ENCODE measurements at places on chromosomes 1 and 21.

DNA sequence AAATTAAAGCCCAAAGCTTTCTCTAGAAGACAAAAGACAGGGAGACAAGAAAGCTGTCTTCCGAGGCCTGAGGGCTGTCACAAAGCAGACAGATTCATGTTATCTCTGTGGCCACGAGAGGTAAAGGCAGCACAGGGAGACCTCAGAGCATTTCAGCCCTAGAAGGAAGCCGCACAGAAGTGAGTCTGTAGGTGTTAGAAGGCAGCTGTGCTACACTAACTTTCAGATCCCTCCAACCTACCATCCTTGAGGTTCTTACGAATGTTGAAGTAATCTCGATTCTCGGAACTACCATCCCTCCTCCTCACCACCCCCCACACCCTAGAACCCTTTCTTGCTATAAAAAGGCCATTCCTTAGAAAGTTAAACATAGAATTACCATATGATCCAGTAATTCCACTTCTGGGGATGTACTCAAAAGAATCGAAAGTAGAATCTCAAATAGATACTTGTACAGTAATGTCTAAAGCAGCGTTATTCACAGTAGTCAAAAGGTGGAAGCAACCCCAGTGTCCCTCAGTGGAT lies 21.5 kb upstream of the LYST start:
- DNase-seq, result no peak

- DNase-seq, result no peak
Measured at GRCh38 chr1:6815726-6816125, 30.5 kb downstream of the CAMTA1 start.

DNA sequence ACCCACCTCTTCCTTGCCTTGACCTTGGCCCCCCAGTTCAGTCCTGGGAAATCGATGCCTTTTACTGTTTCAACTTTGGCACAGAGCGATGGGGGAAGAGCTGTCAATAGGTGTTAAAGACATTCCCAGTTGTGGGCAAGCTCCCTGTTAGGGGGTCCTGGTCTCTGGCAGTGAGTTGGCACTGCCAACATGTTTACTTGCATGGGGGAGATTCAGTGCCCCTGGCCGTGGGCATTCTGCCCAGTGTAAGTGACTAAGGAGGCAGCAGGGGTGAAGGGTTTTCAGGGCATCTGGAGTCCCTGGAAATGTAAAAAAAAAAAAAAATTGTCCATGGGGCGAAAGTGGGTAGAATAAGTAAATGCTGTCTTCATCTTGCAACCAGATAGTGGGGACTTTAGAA lies 407.0 kb downstream of the PTPRU start:
- DNase-seq, result no peak

GRCh38 chr1:181768930-181769280 lies 285.6 kb downstream of the CACNA1E start:
- no peak for DNase-seq

DNA sequence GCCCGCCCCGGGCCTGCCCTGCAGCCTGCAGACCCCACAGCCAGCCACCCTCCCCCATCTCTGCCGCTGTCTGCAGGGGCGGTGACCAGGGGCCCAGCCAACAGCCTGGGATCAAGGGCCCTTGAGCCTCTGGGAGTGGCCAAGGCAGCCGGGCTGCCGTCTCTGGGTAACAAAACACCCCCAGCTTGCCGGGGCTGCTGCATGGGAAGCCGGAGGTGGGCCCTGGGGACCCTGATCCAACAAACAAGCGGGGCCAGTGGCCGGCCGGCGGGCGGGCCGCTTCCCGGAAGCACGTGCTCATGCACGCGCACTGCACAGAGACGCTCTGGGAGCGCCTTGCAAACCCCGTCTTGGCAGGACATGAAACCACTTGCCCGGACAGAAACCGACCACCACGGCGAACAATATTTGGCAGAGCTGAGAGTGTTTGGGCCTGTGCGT lies 13.2 kb downstream of the MEGF6 start:
- DNase-seq, result peak; percentile 40

- no peak for DNase-seq
Measured at GRCh38 chr21:16592381-16592780, 862.6 kb downstream of the USP25 start.

- DNase-seq, result no peak
Measured at GRCh38 chr21:41765973-41766882, 624 bp downstream of the RIPK4 start.

DNA sequence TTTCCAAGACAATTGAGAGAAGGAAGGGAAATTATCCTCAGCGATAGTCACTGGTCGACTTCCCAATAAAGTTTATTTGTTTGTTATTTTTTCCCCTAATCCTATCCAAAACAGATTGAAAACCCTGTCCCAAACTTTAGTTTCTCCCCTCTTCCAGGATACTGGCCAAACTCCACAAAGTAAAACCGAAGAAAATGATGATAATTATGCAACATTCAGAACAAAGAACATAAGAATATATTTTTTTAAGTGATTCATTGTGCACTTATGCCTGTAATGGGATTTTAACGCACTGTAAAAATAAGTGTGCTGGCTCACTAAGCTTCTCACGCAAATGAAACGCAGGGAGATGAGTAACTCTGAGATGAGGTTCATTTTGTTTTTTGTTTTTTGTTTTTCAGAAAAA lies 6.0 kb downstream of the GLIS1 start:
- peak; percentile 84 for DNase-seq

DNA sequence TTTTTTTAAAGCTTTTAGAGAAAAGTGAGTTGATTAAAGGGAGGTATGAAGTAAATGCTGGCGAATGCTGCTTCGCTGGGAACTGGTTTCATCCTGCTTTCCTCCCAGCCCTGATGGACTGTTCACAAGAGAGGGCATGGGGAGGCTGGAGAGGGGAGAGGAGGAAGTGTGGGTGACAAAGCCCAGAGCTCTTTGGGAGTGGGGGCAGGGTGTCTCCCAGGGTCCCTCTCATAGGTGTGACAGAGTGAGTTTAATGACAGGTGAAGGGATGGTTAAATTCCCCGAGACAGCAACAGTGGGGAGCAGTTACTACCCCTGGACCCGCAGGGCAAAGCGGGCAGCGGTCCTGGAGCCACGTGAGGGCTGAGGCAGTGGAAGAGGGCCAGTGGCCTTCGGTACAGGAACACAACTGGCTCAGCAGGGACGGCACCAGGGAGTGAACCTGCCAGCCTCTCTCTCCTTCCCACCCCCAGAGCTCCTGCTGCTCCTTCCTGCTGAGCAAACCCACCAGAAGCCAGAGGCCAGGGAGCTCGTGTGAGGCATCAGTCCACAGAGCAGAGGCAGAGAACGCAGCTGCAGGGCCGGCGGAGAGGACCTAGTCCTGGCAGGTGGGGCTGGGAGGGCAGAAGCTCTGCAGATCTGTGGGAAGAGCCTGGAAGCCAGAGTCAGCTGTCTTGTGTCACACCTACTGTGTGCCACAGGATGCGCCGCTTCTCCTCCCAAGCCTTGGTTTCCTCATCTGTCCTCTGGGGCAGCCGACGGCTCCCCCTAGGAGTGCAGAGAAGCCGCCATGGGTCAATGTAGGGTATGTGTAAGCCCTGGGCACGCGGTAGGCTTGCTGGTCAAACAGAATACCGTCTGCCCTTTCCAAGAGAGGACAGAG lies 20.9 kb upstream of the LRP8 start:
- no peak for DNase-seq

DNA sequence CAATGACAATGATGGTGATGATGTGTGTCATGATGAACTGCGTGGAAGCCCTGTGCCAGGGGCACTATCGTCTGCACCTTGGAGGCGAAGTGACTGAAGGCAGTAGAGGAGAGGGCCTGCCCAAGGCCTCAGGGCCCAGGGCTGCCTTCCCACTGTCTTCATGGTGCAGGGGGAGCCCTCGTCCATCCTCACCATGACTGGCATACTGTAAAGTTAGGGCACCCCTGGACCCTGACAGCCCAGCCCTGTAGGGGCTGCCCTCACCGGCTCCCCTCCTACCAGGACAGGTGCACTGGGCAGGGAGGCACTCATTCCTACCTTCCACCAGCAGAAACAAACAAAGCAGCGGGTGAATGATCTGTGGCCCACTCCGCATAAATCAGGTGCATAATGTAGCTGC lies 156.9 kb upstream of the C1orf174 start:
- no peak for DNase-seq

DNA sequence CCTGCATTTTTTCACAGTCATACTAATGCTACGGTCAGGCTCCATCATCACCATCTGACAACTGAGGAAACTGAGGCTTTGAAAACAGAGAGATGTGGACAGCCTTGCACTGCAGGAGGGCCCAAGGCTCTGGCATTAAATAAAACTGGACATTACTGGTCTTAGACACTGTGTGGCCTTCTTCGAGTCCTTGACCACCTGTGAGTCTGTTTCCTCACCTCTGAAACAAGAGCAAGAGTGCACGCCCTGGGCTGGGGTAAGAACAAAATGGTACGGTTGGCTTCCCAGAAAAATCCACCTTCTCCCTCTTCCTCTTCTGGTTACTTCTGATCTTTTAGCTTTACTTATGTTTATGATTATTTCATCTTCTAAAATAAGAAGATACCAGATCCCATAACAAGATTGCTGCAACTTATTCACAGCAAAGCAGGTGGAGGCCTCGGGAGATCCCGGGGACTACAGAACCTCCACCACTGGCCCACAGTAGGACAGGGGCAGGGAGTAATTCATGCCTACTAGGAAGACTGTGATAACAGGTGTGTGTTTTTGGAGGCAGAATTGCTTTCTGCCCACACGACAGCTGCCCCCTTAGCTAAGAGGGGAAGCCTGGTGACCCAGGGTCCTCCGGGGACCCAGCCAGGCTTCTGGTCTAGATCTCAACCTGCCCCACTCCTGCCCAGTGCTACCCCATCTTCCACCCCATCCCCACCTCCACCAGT lies 156.4 kb upstream of the EDN2 start:
- DNase-seq, result no peak

GRCh38 chr1:205356440-205357139 lies at the start of gene KLHDC8A:
KLHDC8A (minus strand) TSS chr1:205356922; CDS start chr1:205343604, 13,318 bp downstream.
- peak; percentile 43 for DNase-seq

GRCh38 chr1:150995460-150995859 lies 11.2 kb downstream of the MINDY1 start:
- DNase-seq, result no peak

DNA sequence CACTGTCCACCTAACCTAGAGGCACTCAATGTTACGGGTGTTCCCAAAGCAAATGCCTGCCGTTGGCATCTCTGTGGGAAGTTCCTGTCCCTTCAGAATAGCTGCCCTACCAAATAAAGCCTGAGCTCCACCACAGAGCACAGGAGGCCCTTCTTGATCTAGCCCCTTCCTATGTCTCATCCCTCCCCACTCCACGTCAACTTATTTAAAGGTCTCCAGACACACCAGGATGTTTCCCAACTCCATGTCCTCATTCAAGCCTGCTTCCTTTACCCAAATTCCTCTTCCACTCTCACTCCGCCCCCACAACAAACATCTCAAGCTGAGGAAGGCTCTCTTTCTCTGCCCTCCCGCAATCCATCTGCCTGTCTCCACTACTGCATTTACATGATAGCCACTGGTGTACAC lies 87.7 kb downstream of the TGFBR3 start:
- peak; percentile 83 for DNase-seq

DNA sequence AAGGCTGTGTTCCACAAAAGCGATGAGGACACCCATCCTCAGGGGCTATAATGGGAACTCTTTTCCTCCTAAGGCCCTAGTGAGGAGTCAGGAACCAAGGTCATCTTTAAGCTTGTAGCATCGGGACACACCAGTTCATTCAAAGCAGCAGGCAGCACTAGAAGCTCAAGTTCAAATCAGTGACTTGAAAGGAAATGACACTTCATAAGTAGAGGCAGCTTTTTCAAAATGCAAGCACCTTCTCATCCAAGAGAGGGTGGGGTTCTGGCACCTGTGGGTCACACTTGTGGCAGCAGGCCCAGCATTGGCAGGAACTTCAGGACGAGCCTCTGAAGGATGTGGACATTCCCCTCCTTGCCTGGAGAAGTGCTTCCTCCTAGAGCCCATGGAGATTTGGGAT lies 496.3 kb downstream of the KIF26B start:
- no peak for DNase-seq

DNA sequence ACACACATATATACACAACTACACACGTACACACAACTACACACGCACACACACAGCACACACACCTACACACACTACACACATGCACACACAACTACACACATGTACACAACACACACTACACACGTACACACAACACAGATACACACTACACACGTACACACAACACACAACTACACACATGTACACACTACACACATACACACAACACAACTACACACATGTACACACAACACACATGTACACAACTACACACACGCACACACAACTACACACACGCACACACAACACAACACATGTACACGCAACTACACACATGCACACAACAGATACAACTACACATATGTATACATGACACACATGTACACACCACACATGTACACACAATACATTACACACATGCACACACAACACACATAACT lies 318.1 kb downstream of the CAMTA1 start:
- no peak for DNase-seq

DNA sequence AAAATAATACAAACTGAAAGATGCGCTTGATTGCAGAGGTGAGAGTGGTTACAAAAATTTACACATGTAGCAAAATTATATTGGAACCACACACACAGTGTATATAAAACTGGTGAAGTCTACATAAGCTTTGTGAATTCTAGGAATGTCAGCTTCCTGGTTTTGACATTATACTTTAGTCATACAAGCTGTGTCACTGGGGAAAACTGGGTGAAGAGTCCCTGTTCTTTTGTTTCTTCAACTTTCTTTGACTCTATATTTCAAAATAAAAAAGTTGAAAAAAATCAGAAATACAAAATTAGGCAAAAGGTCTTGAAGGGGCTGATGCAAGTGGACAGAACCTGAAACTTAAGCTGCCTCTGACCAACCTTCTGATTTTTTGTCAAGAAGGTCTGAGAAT lies 3.0 kb downstream of the C1QC start:
- DNase-seq, result peak; percentile 6

GRCh38 chr1:159751031-159751430 lies 29.7 kb upstream of the DUSP23 start:
- DNase-seq, result peak; percentile 30

DNA sequence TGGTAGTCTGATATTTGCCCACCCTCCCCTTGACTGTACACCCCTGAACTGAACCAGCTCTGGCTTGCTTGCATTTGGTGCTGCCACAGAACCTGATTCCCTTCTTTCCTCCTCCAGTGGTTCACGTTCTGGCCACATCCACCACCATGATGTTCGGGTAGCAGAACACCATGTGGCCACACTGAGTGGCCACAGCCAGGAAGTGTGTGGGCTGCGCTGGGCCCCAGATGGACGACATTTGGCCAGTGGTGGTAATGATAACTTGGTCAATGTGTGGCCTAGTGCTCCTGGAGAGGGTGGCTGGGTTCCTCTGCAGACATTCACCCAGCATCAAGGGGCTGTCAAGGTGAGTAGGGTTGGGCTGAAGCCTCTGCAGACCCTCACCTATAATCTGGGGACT lies 1.8 kb downstream of the CDC20 start:
- no peak for DNase-seq

GRCh38 chr1:94119306-94119705 lies 1.6 kb downstream of the ABCA4 start:
- DNase-seq, result no peak

- no peak for DNase-seq
Measured at GRCh38 chr1:205632669-205633169, 908 bp upstream of the ELK4 start.

Data from fibroblast of pulmonary artery (primary cell).